Hematopoietic multipotent progenitor cell treated with erythropoietin and hydrocortisone succinate and interleukin-3 and kit ligand, for 4 days (in vitro differentiated cells): ENCODE measurements at places on chromosomes 11 and 22.
A peak's percentile ranks its signal among the peaks of the same experiment; 100 is the strongest.

- DNase-seq, result no peak
Measured at GRCh38 chr11:100942016-100942415, 187.6 kb downstream of the PGR start.

- DNase-seq, result no peak
Measured at GRCh38 chr22:34390400-34390799, 470.1 kb upstream of the LARGE1 start.

GRCh38 chr11:118436639-118437207 is 431 bp downstream of the KMT2A start:
- peak; percentile 57 for DNase-seq

DNA sequence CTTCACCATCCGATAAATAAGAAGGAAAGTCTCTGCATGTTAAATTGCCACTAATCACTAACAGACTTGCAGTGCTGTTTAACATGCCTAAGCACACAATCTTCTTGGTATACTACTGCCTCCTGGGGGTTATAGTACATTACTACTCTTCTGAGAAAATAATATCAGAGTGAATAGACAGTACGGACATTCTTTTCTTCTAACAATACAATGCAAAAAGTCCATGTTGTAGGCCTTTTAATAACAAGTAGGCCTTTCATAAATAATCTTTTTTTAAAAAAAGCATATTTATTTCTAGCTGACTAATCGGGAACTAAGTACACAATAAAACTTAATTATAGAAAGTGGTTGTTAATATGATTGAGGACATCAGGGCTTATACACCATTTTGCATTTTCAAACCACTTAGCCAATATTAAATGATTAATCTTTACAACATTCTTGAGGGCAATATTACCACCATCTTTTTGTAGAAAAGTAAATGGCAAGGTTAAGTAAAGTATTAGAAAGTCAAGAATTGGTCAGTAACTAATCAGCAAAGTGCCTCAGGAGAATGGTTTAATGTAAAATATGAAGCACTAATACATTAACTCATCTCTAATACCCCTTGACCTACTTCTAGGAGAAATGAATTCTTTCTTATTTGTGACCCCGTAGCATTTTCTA is 84.7 kb downstream of the TTC28 start:
- DNase-seq, result peak; percentile 90

- no peak for DNase-seq
Measured at GRCh38 chr11:9901943-9902342, 238.1 kb downstream of the SWAP70 start.

GRCh38 chr22:31682751-31683150 is 20.7 kb upstream of the PISD start:
- DNase-seq, result no peak

GRCh38 chr22:35071784-35072183 is 5.8 kb downstream of the ISX start:
- no peak for DNase-seq

DNA sequence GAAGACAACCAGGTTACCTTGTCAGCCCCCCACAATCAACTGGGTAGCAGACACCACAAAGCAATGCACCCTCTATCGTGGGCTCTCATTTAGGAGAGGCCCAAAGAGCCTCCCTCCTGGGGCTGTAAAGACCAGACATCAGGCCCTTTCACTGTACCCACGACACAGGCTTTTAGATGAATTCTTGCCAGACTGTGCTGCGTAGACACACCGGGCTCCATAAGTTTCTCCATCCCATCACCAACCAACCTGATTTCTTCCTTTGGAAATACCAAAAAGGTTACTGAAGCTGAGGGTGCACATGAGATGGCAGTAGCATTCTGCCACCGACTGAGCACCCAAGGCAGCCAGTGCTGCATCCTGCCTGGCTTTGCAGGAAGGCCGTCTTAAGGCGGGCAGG is 46.4 kb upstream of the SLC25A1 start:
- DNase-seq, result no peak

- DNase-seq, result peak; percentile 11
Measured at GRCh38 chr11:90284171-90284570, 61.3 kb upstream of the CHORDC1 start.

- no peak for DNase-seq
Measured at GRCh38 chr11:8586805-8587204, 7.2 kb downstream of the STK33 start.

DNA sequence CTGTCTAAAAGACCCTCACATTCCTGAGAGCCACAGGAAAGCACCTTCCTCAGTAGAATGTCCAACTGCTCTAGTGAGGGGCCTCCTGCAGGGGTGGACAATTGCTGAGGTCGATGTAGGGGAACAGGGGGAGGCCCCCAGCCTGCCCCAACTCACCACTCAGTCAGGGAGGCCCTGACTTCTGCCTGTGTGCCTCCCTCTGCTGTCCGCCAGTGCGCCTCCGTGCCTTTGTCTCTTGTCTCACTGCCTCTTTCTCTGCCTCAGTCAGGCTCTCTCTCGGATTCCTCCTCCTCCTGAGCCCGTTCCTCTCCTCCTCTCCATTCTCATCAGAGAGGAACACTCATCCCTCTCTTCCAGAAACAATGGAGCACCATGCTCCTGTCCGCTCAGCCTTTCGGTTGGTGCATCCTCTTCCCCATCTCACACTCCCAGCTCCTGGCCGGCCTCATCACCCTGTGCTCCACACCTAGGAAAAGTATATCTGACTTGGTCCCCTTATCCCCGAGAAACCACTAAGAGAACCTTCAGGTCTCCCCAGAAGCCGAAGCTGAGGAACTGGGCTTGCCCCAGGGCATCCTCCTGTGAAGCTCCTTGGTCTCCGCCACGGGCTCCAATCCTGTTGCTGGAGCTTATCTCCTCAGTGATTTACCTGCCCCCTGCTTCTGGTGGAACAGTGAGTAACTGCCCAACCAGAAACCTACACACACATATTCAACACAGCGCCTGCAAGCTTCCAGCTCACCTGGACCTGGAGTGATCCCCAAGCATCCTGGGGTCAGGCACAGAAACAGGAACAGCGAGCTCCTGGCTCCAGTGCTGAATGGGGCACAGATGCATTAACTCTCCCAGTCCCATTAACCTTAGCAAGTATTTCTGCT is 2.3 kb downstream of the B3GAT1 start:
- DNase-seq, result no peak

DNA sequence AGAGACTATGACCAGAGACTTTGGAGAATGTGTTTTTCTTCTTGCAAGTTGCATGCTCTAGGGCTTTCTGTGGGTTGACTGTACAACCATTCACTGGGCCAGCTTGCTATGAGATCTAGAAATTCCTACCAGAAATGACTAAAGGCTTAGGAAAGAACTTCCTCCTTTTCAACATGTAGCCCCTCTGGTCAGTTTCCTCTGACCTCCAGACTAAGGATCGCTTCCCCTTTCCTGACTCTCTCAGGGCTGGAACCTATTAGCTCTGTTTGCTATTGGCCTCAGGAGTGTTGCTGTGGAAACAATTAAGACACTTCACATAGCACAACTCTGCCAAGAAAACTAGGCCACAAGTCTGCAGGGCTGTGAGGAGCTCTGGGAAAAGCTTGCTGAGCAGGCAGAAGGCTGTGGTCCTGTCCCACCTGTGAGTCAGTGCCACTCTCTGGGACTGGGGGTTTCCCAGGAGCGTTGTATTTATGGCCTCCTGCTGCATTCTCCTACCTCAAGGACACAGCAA is 10.7 kb downstream of the CRY2 start:
- DNase-seq, result no peak

DNA sequence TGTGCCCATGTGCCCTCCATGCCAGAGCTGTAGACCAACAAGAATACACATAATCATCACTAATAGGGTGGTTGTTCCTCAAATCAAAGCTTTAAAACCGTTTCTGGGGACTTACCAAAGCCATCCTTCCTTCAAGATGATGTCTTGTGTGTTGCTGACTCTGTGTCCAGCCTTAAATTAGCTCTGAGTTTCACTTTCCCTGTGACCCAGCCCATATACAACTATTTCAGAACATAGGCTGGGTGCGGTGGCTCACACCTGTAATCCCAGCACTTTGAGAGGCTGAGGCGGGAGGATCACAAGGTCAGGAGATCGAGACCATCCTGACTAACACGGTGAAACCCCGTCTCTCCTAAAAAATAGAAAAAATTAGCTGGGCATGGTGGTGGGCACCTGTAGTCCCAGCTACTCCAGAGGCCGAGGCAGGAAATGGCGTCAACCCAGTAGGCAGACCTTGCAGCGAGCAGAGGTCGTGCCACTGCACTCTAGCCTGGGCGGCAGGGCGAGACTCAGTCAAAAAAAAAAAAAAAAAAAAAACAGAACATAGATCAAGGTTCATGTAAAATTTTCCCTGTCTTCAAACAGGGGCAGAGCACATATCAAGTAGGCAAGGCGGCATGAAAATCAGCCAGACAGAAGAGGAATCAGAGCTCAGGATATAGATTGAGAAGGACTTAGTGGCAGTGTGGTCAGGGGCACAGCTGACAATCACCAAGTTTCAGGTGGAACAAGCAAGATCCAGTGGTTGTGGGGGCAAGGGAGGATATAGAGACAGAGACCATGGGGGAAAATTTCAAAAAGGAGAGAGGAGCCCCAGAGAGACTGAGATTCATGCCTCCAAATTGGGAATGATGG is at the start of gene PLAAT2:
TSS of gene PLAAT2 (minus strand) at position 179 of the 855 bp plus-strand sequence. CDS start at position 124, 55 bp downstream.
- DNase-seq, result no peak

DNA sequence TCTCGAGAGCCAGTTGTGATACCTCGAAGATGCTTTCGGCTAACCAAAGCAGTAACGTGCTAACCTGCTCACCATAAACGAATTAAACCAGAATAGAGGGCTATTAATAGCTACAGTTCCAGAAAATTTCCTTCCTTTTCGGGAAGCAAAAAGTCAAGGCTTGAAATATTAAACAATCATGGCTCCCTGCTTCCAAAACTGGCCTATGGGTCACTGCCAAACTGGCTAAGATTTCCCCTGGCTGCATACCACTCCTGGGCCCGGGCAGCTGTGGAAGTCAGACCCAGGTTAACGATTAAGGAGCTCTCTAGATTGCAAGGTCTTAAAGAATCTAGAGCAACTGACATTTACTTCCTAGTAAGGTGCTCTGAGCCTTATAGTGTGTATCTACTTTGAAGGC is 1.7 kb downstream of the AMOTL1 start:
- no peak for DNase-seq

DNA sequence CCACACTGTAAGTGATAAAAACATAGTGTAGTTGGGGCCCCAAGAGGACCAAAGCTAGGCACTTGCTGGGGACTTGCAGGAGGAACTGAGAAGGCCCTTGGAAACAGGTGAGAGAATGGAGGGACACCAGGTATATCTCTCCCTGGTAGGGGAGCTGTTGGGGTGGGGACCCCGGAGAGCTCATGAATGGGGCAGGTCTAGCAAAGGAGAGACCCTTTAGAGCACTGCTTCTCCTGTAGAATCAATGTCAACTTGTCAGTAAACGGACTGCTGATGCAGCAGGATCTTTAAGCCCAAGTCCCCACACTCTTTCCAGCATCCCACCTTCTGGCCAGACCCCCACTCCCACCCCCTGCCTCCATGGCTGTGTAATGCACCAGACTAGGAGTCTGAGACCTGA is 109.6 kb upstream of the THY1 start:
- no peak for DNase-seq
